ENCODE measurements at places on chromosomes 4 and X.

- no peak for DNase-seq
Measured at GRCh38 chr4:110867251-110867960, 244.5 kb upstream of the PITX2 start.

GRCh38 chr4:139534287-139534950, 21.6 kb downstream of the SETD7 start:
- DNase-seq: no peak

GRCh38 chr4:25098964-25099891, 61.0 kb downstream of the SEPSECS start:
- DNase-seq: no peak

DNA sequence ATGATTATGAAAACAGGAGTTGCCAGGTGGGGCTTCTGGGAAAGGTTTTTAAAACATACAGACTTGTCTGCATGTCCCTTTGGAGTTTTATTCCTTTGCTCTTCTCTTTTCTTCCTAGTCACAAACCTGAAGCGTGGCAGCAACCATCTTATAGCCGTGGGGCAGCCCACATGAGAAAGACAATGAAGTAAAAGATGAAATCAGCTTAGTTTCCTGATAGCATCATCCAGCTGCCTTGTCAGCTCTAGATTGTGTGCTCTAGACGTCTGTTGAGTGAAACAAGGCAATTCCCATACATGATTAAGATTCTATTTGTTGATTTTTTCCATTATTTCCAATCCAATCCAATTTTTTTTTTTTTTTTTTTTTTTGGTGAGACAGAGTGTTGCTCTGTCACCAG, 68.9 kb downstream of the ELOVL6 start:
- no peak for DNase-seq

GRCh38 chr4:45102716-45103115, 376.4 kb upstream of the GNPDA2 start:
- no peak for DNase-seq

DNA sequence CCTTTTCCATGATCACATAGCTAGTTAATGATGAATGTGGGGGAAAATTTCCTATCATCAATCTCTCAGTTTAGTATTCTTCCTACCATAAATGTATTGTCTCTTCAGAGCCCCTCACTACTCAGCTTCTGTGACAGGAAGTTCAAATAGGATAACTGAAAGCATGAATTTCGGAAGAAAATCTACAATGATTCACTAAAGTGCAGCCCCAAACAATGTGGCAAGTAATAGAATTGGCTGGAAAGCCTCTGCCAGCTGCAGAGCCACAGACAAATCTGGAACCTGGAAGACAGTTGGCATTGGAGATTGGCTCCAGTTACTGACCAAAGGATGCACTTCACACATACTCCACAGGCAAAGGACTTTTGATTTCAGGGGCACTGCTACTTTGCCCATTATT, 35.2 kb downstream of the EGF start:
- no peak for DNase-seq

DNA sequence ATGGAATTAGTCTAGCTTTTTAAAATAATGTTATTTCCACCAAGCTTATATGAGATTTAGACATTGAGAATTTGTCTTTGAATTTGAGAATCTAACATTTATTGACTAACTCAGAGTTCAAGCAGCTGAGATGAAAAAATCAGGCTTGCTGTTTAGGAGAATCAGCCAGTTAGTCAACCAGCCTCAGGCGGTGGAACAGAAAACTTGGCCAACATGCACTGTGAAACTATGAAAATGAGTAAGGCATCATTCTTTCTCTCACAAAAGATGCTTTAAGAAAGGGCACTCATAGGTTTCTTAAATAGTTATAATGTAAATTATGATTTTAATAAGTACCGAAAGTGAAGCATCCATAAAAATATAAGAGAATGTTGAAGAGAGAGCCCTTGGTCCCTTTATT, 84.2 kb downstream of the NFKB1 start:
- DNase-seq: no peak

- no peak for DNase-seq
Measured at GRCh38 chr4:128866269-128866668, 56.8 kb downstream of the JADE1 start.

GRCh38 chrX:52271206-52271605, 86.5 kb downstream of the MAGED4 start:
- DNase-seq: no peak

DNA sequence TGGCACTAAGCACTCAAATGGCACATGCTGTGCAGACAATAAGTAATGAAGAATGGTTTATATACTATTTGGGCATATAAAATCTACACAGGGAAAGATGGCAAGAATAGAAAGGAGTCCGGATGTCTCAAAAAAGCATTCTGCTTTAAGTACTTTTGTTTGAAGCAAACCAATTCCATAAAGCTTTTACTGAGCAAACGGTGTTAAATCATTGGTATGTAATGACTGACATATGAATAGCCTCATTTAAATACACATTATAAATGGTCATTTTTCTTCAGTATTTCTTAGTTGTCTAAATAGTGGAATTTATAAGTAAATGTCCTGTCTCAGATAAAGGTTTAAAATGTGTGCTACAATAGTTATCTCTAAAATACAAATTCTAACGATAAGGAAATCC, 6.0 kb downstream of the FBXO8 start:
- DNase-seq: no peak

DNA sequence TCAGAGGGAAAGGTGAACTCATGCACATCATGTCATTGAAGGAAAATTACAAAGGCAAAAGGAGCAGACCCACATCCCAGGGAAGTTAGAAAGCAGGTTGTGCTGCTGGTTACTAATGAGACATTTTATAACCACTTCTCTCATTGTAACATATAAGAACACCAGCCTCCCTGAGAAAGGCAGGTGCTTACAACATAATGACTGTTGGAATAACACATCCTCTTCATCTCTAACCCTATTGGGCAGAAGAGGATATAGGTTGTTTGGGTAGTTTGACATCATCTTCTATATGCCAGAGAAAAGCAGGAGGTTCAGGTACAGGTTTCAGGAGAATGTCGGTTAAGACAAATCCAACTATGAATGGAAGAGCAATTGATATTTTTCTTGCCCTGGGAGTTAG, 77.6 kb downstream of the MAOA start:
- DNase-seq: no peak

DNA sequence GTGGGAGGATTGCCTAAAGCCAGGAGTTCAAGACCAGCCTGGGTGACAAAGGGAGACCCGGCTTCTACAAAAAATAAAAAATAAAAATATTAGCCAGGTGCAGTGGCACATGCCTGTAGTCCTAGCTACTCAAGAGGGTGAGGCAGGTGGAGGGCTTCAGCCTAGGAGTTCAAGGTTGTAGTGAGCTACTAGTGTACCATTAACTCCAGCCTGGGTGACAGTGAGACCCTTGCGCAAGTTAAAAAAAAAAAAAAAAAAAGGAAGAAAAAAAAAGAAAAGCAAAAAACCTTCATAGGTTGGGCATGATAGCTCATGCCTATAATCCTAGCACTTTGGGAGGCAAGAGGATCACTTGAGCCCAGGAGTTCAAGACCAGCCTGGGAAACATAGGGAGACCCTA, 5.8 kb downstream of the SCLT1 start:
- no peak for DNase-seq

DNA sequence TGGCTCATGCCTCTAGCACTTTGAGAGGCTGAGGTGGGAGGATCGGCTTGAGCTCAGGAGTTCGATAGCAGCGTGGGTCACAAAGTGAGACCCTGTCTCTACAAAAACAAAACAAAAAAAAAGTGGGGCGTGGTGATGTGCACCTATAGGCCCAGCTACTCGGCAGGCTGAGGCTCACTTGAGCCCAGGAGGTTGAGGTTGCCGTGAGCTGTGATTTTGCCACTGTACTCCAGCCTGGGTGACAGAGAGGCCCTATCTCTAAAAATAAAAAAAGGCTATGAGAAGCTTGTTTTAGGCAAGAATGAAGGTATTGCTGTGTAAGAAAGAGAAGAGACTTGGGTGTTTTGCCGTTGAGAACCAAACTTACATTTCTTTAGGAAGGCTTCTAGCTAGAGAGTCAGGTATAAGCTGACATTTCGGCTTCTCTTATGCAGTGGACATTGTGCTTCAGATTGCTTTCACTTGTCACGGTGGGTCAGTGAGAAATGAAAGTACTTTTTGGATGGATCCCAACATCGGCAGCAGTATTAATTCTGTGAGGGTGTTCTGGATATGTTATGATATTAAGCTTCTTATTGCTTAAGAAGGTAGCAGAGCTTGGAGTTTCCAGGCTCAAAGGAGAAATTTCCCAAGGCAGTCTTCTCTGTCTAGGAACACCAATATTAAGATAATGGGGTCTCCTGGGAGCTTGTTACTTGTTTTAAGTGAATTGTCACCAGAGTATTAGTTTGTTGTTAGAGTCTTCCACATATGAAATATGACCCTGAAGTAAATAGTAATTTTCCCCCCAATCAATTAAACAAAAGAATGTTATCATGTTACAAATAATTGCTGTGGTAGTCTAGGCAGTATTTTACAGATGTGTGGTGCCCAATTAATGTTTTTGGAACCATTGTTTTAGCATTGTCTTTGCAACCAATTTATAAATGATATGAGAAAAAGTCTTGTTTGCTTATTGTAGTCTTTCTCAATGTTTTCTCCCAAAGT, 17.6 kb downstream of the TMEM131L start:
- no peak for DNase-seq

DNA sequence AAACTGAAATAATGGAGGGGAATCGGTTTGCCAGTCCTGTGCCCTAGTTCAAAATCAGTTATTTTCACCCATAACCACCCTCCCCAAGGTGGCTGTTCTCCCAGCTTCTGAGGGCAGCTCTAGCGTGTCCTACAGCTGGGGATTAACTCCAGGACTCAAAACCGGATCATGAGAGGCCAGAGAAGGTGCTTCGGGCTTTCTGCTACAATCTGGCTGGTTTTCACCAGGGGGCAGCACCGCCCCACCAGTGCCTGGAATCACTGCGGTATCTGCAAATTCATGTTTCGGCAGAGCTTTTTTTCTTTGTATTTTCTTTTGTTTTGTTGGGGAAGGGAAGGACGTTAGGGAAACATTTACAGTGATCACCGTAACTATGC, 28.4 kb downstream of the PDHA1 start:
- DNase-seq: peak; percentile 62

DNA sequence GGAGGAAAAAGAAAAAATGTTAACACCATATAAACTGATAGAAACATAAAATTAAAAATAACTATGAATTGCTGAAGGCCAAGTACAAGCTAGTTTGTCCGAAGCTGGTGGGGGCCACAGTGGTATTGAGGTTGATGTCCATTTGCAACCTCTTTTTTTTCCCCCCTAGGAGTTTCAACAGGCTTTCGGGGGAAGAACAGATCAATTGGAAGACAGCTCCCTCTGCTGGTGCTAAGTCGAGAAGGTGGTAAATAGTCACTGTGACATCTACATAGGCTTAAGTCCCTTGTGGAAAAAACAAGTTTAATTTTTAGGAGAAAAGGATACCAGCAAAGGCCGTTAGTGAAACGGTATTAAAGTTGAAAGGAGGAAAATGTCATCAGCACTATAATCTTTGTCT, 115.7 kb upstream of the ZXDA start:
- peak; percentile 16 for DNase-seq

- DNase-seq: no peak
Measured at GRCh38 chr4:126123611-126124325, 809.0 kb downstream of the FAT4 start.

DNA sequence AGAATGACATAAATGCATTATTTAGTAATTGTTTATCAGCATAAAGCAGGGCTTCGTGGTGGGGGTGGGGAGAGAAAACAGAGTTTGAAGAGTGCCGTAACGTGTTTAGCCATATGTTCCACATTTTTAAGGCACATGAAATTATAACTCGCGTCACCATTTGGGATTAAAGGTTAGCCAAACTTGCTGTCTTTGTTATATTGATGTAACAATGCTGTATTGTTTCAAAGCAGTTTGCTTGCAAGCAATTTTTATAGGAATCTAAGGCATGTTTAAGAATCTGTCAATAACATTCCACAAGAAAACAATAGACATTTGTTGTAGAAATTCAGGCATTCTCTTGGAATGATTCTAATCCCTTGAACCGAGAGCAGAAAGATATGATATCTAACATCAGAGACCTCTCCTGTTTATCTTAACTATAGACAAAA, 78.3 kb downstream of the CLDN22 start:
- DNase-seq: no peak

GRCh38 chr4:150827226-150827625, 187.9 kb downstream of the LRBA start:
- no peak for DNase-seq

GRCh38 chrX:16822723-16823122, 36.5 kb downstream of the TXLNG start:
- no peak for DNase-seq

DNA sequence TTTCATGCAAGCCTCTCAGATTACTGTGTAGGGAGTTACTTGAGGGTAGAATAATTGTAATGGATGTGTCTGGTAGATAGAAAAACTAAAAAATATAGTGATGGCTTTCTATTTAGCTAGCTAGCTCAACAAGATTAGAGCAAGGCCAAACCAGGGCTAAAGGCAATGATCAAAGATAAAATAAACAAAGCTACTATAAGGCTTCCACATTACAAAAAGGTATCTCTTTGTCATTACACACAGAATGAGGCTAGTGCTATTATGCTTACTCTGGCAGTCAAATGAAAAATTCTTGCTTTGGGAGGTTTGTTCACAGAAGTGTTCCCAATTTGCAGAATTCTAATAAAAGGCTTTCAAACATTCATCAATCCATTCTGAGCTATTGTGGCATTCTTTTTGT, 121.6 kb upstream of the HTR2C start:
- DNase-seq: no peak

- DNase-seq: peak; percentile 18
Measured at GRCh38 chrX:125132274-125132673, 187.4 kb upstream of the TEX13C start.

DNA sequence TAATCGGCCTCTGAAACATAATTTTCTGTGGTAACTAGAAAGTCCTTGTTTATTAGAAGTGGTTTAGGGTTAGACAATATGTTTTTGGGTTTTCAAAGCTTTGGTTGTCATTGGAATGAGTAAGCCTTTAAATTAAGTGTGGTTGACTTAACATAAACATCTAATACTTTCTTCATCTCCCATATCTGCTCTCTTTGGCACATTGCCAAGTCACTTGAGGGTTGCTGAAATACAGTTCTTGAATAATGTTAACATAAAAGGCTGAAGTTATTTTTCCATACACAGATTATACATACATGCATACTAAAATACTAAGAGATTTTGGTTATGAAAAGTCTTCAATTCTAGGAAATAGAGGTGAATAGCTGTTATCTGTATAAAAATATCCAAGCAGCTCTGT, 241.7 kb upstream of the BMP3 start:
- DNase-seq: no peak

GRCh38 chr4:66681962-66682361, 863.3 kb downstream of the CENPC start:
- no peak for DNase-seq

GRCh38 chr4:125045311-125045710, 269.4 kb upstream of the FAT4 start:
- no peak for DNase-seq

DNA sequence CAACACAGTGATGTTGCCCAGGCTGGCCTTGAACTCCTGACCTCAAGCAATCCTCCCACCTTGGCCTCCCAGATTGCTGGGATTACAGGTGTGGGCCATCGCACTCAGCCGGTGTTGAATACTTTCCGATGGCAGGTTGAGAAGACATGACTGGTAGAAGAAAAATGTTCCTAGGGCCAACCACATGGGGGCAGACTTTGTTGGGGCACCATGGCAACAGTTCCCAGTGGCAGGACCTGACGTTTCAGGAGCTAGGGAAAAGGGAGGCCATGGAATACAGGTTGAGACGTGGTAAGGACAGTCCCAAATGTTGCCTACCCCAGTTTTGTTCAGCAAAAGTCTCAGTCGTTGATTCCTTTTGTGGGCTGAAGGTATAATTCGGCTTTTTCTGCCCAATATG, 134.6 kb downstream of the ASMT start:
- no peak for DNase-seq
